ENCODE measurements at places on chromosomes 6 and 20.

DNA sequence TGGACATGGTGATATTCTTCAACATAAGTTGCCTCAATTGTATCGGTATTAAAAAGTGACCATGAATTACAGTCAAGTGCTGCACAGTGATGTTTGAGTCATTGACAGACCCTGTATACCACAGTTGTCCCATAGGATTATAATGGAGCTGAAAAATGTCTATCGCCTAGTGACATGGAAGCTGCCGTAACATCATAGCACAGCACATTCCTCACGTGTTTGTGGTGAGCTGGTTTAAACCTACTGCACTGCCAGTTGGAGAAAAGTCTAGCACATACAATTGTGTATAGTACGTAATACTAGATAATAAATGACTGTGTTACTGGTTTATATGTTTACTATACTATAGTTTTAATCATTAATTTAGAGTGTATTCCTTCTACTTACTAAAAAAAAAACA lies 150.2 kb downstream of the CDH26 start:
- no peak for DNase-seq

- DNase-seq = no peak
These were observed 55.1 kb downstream of the KIF16B start for GRCh38 chr20:16517946-16518783.

- DNase-seq = no peak
These were observed 53.1 kb downstream of the SLC35D3 start for GRCh38 chr6:136975089-136975715.

- DNase-seq = no peak
These were observed 740 bp downstream of the NELFCD start for GRCh38 chr20:58981628-58982364.

- no peak for DNase-seq
These were observed 195.5 kb downstream of the DLL1 start for GRCh38 chr6:170095273-170095981.

DNA sequence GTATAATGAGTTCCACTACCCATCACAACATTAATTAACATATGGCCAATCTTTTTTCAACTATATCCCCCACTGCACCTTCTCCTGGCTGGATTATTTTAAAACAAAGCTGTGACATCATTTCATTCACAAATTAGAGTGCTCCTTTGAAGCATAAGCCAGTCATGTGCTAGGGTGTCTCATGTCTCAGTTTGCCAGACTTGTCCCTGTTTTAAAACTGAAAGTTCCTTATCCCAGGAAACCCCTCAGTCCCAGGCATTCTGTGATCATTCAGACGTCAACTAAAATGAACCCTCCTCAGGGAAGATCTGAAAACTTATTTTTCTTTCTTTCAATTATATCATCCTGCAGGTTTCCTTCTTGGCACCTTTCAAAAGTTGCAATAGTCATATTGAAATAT lies 29.3 kb upstream of the LOC128125822 start:
- DNase-seq = no peak

DNA sequence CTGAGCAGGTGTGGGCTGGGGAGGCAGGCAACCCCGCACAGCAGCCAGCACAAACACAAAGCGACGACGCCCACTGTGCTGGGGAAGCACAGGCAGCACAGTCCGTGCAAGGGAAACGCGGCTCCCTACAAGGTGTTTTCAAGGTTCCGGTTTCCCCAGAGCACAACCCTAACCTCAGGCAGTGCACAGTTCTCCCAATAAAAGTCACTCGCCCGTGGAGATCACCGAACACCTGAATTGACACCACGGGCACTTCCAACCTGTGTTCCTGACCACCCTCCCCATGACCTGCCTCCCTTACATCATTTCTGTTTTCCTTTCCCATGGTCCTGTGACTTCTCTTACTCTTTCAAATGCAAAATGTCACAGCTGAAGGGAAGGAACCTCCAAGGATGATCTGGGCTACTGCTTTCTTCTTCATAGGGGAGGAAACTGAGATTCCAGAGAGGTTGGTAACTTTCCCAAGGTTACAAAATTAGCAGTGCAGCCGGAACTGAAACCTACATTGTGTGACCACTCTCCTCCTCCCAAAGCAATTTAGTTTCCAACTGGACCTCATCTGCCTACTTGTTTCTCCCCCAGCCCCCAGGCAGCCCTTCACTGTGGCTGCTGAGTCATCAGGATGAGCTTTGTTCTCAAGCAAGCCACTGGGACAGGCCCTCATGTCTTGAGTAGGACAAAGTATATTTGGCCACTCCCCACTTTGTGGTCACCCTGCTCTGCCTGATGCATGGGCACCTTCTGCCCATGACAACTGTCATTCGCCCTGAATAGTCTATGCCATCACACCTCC lies 125.3 kb downstream of the ATXN1 start:
- DNase-seq = no peak

- no peak for DNase-seq
These were observed 43.5 kb downstream of the NUP153 start for GRCh38 chr6:17663226-17663625.

- no peak for DNase-seq
These were observed 277.7 kb downstream of the NRN1 start for GRCh38 chr6:5729080-5729434.

DNA sequence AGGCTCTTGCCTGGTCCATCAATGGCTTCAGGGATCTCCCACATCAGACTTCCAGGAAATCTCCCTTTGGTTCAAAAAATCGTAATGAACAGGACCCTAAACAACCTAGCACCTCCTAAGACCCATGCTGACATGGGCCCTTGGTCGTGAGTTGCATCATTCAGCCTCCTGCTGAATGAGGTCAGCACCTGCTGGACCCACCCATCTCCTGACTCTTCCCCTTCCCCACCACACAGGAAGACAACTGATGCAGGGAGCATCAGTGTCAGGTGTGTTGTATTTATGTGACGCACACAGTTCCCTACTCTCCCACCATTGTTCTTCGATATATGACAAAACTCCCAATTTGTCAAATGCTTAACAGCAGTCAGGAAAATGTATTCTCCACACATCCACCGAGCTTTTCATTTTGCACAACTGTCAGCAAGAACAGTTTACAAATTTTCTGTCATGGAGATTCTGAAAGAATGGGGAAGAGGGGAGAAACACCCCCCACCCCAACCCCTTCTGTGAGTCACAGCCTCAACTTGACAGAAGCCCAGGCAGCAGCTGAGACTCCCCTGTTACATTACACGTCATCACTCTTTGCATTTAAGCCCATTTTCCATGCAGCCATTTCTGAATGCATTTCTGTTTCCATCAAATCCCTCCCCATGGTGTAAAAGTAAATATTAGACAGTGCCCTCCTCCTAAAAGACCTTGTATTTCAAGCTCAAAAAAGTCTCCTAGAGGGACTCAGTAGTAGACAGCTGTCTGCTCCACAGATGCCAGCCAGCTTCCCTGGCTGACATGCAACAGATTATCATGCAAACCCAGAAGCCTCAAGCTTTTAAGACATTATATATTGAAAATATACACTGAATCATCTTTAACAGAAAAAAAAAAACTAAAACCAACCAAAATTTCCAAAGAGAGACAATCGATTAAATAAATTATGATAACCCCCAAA lies 577.5 kb downstream of the PTPRT start:
- DNase-seq = peak; percentile 36

- no peak for DNase-seq
These were observed 15.9 kb upstream of the FYN start for GRCh38 chr6:111888928-111889695.

- peak; percentile 93 for DNase-seq
These were observed at the start of the genes QRSL1 and RTN4IP1 for GRCh38 chr6:106629103-106629858. QRSL1 (plus strand) TSS chr6:106629578; CDS start chr6:106629682, 104 bp downstream. RTN4IP1 (minus strand) TSS chr6:106629498; CDS start chr6:106629021, 477 bp downstream.

GRCh38 chr6:167652701-167653095 lies 174.0 kb upstream of the AFDN start:
- DNase-seq = no peak

- peak; percentile 22 for DNase-seq
These were observed 117.0 kb downstream of the ERMARD start for GRCh38 chr6:169868458-169868857.

DNA sequence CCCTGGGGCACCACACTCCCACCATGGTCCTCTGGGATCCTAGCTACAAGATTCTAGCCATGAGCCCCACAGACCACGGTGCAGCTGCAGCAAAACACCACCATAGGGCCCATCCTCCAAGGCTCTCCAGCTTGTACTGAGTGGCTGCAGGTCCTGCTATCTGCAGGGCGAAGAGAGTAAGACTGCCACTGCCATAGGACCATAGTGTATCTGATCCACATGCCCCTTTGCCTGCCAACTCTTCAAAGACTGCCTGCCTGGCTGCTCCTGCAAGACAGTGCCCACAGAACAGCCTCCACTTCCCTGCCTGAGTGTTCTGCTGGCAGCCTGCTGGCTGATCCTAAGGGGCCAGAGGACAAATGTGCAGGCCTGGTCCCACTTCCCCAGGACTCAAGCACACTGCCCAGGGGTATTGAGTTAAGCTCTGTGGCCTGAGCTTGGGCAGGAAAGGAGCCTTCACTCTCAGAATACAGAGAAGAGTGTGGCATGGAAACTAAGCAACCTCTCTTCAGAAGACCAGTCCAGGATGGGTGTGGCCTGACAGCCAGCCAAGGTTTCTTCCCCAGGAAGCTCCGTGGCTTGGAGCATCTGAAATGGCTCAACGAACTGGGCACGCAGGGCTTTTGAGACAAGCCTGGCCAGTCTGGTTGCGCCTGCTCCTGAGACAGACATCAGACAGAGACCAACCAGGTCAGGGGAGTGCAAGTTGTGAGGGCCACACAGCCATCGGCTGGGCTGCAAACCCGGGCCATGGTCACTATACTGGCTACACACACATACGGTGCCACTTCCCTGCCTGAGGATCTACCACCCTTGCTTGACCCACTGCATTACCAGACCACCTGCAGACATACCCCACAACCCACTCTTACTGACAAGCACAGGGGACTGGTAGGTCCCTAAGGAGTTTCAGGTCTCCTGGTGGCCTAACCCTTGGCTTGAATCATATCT lies 54.5 kb downstream of the RNGTT start:
- no peak for DNase-seq

DNA sequence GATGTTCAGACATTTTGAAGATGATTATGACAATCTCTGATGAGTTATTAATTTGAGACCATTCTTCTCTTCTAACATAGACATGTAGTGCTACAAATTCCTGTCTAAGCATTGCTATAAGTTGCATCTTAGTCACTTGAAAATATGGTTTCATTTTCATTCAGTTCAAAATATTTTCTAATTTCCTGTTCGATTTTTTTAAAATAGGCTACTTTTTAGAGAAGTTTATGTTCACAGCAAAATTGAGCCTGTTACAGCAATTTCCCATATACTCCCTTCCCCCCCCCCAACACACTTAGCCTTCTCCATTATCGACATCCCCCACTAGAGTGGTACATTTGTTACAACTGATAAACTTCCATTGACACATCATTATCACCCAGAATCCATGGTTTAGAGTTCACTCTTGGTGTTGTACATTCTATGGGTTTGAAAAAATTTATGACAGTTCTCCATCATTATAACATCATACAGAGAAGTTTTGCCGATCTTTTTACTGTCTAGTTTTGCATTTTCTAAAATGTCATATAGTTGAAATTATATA lies 31.2 kb downstream of the PLAGL1 start:
- no peak for DNase-seq

- no peak for DNase-seq
These were observed 103.3 kb upstream of the PLN start for GRCh38 chr6:118444796-118445195.

GRCh38 chr6:140289186-140289585 lies 914.7 kb upstream of the CITED2 start:
- DNase-seq = no peak

- no peak for DNase-seq
These were observed 69.5 kb downstream of the FOXO3 start for GRCh38 chr6:108630050-108630714.
